ENCODE measurements at places on chromosomes 6 and 20.

GRCh38 chr6:76052314-76052713, 20.1 kb downstream of the IMPG1 start:
- no peak for DNase-seq

GRCh38 chr20:59158673-59159072, 4.9 kb upstream of the ZNF831 start:
- no peak for DNase-seq

DNA sequence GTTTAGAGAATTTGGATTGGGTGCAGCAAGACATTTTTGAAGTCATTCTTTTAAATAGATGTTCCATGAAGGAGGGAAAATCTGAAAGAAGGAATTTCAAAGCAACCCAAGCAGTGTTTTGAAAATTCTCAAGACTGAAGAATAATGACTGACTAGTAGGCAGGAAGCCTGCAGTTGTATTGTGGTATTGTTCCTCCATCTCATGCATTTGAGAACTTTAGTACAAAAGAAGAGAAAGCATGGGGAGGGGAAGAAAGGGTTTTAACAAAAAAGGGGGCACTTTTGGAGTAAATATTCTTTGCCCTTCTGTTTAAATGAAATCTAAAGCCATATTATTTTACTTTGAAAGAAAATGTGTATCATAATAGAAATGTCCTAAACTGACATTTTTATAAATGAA, 6.6 kb downstream of the NCOA3 start:
- no peak for DNase-seq

DNA sequence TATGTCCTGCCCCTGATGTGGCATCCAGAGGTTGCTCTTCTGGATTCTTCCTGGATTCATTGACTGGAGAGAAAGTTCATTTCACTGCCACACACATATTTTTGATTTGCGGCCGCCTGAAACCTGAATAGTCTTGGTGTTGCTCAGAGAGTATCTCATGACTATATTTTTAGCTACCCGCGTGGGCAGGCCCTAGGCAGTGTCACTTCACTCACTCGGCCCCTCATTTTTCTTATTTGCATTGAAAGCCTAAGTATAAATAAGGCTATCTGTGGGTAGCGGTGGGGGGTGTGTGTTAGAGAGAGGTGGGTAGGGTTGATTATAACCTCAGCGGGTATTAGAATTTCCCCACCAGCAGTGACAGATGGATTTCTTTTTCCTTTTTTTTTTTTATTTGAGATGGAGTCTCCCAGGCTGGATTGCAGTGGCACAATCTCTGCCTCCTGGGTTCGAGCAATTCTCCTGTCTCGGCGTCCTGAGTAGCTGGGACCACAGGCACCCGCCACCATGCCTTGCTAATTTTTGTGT, 113.5 kb downstream of the JARID2 start:
- no peak for DNase-seq

DNA sequence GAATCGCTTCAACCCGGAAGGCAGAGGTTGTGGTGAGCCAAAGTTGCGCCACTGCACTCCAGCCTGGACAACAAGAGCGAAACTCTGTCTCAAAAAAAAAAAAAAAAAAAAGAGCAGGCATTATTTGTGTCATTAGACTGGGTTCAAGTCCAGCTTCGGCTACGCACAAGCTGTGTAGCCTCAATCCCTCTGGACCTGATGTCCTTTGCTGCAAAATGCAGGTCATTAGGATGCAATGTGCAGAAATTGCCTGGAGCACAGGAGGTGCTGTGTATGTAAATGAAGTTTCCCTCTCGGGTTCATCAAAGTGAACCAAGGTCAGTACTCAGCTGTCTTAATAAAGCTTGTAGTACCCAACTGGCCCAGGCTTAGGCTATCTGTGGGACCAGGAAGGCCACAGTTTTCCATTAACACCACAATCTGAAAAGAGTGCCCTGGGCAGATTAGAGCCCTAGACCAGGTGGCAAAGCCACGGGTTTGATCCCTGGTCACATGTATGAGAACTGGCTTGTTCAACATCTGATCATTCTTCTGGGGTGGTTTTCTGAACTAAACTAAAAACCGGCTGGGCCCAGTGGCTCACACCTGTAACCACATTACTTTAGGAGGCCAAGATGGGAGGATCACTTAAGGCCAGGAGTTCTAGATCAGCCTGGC, 155.3 kb downstream of the ZMYND8 start:
- peak; percentile 63 for DNase-seq

- DNase-seq = no peak
These were observed 569.7 kb downstream of the NKAIN2 start for GRCh38 chr6:124373386-124373785.

DNA sequence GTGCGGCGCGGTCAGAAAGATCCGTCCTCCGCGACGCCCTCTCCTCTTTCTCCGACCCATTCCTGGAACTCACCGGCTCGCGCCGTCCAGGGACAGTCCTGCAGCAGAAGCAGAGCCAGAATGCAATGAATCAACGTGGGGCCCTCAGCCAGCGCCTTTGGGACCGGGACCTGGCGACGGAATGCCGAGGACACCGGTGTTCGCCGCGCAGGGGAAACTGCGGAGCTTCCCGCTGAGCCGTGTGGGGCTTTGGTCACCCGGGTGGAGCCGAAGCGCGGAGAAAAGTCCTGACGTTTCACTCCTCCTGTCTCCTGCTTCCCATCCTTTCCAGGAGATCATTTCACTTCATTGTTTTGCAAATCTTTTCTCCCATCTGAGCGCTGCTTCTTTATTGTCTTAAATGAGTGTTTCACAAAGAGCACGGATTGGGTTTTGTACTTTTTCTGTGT, 26.5 kb downstream of the ULBP1 start:
- DNase-seq = no peak

GRCh38 chr6:153553627-153554026, 422.5 kb upstream of the RGS17 start:
- DNase-seq = no peak

GRCh38 chr20:24501764-24502556, 32.5 kb downstream of the SYNDIG1 start:
- DNase-seq = no peak

Measured in hematopoietic multipotent progenitor cell treated with erythropoietin and hydrocortisone succinate and interleukin-3 and kit ligand, for 8 days (in vitro differentiated cells).